ENCODE measurements at places on chromosomes 7 and 10.

- DNase-seq = no peak
Measured at GRCh38 chr10:70493660-70494234, 15.2 kb downstream of the PALD1 start.

DNA sequence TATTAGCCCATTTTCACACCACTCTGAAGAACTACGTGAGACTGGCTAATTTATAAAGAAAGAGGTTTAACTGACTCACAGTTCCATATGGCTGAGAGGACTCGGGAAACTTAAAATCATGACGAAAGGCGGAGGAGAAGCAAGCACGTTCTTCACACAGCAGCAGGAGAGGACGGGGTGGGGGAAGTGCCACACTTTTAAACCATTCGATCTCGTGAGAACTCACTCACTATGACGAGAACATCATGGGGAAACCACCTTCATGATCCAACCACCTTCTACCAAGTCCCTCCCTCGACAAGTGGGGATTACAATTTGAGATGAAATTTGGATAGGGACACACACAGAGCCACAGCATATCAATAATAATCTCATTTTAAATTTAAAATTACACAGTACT lies 80.2 kb downstream of the VWDE start:
- DNase-seq = no peak

GRCh38 chr10:125451319-125451718 lies 231.6 kb downstream of the TEX36 start:
- DNase-seq = no peak

- DNase-seq = no peak
Measured at GRCh38 chr7:124686543-124687171, 78.9 kb downstream of the GPR37 start.

Measured in right hindlimb (tissue), 1 donor.